Activated T-cell treated with anti-CD3 and anti-CD28 coated beads, Interleukin-2, amount 50 U/mL, for 48 hours (primary cell): ENCODE measurements at places on chromosomes 12 and 14.

DNA sequence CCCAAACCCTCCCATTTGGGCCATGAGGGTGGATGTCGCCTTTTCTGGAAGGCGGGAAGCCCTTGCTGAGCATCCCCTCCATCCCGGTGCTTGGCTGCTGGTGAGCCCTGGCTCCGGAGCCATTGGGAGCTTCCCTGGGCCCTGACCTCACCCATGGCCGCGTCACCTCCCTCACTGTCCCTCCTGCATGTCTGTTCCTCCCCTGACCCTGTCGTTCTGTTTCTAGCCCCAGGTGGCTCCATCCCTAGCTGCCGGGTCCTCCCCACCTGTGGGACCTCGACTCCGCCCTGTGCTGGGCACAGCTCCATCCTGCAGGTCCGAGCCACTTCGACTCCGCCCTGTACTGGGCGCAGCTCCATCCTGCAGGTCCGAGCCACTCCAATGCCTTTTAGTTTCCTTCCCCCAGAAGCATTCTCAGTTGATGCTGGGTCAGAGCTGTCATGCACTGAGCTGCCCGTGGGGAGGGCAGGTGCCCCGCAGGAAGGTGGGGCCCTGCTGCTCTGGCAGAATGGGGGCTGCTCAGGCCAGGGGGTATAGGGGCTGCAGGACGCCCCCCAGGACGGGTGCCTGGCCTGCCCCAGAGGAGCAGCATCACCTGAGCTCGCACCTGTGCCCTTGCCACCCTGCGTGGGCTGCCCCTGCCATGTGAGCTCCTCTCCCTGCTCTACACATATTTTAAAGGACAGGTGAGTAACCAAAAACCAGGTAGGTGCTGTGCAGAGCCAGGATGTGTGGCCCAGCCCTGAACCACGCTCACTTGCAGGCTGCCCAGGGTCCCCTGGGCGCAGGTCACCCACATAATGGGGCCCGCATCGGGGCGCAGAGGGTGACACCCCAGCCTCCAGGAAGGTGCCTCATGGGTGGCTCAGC, 19.0 kb downstream of the NOC4L start:
- no peak for DNase-seq

DNA sequence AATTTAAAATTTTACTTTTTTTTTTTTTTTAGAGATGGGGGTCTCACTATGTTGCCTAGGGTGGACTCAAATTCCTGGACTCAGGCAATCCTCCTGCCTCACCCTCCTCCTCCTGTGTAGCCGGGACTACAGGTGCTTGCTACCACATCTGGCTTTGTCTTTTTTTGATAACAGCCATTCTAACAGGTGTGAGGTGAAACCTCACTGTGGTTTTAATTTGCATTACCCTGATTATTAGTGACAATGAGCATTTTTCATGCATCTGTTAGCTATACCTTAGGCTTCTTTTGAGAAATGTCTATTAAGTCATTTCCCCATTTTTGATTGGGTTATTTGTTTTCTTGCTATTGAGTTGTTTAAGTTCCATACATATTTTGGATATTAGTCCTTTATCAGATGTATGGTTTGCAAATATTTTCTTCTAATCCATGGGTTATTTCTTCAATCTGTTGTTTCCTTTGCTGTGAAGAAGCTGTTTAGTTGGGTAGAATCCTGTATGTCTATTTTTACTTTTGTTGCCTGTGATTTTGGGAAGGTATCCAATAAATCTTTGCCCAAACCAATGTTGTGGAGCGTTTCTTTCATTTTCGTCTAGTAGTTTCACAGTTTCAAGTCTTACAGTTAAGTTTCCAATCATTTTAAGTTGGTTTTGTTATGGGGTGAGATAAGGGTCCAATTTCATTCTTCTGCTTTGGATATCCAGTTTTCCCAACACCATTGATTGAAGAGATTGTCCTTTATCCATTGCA, 86.1 kb downstream of the MYF5 start:
- DNase-seq, result no peak

GRCh38 chr14:77498120-77498979, at the start of gene ISM2:
TSS of gene ISM2 (minus strand) at chr14:77498816. CDS start at chr14:77498793, 23 bp downstream.
- DNase-seq, result peak; percentile 67

- no peak for DNase-seq
These were observed 27.1 kb upstream of the BCDIN3D start for GRCh38 chr12:49869816-49870500.
